Stimulated activated CD4-positive, alpha-beta T cell treated with anti-CD3 and anti-CD28 coated beads, Interleukin-4, amount 100 ng/mL, for 24 hours (primary cell): ENCODE measurements at places on chromosomes 13 and 19.

- DNase-seq: no peak
These were observed 925.9 kb upstream of the SLITRK6 start for GRCh38 chr13:86725105-86725504.

GRCh38 chr13:34671137-34671536 lies 270.9 kb upstream of the NBEA start:
- no peak for DNase-seq

- DNase-seq: no peak
These were observed 5.8 kb downstream of the CEBPA start for GRCh38 chr19:33296488-33296971.

DNA sequence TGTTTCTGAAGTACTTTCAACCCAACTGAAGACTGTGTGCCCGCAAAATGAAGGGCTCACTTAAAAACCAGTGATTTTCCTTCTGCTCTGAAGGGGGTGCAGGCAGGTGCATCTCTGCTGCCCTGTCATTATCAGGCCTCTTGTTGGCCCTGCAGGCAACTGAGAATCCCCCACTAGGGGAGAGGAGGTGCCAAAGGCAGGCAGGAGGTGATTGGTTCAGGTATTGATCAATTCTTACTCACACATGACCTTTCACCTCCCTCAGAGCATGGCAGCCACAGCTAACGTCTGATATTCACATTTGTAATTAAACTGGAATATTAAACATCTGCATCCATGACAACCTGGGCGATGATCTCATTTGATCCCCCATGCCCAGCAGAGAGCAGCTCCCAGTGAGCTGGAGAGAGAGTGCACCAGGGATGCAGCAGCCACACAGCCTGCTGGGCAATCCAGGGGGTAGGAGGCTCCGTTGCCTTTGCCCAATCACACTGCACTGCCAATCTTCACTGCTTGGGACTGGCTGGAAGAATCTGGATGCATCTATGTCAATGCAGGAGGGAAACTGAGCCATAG lies 267.9 kb upstream of the TSHZ3 start:
- DNase-seq: no peak

GRCh38 chr19:35742121-35742724 lies at the start of gene IGFLR1:
TSS of gene IGFLR1 (minus strand) at chr19:35742452. CDS start at chr19:35741180, 1,272 bp downstream.
- peak; percentile 84 for DNase-seq

GRCh38 chr19:29941828-29942403 lies at the start of gene URI1:
TSS of gene URI1 (plus strand) at chr19:29942239. CDS start at chr19:29942548, 309 bp downstream.
- peak; percentile 93 for DNase-seq

- DNase-seq: no peak
These were observed 29.1 kb downstream of the SHISA2 start for GRCh38 chr13:26022538-26023292.

DNA sequence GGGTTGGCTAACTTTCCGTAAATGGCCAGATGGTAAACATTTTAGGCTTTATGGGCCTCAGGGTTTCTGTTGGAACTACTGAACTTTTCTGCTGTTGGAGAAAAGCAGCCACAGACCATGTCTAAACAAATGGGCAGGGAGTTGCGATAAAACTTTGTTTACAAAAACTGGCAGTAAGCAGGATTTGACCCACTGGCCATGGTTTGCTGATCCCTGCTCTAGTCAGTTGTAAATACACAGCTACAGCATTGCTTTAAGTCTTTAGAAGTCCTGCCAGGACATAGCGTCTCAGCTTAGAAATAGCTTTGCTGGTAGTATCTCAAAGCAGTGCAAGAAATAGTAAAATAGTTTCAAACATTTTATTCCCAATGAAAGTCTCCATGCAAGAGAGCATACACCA lies 88.4 kb downstream of the NALCN start:
- DNase-seq: no peak

- peak; percentile 35 for DNase-seq
These were observed 128.8 kb downstream of the STK24 start for GRCh38 chr13:98447881-98448641.

DNA sequence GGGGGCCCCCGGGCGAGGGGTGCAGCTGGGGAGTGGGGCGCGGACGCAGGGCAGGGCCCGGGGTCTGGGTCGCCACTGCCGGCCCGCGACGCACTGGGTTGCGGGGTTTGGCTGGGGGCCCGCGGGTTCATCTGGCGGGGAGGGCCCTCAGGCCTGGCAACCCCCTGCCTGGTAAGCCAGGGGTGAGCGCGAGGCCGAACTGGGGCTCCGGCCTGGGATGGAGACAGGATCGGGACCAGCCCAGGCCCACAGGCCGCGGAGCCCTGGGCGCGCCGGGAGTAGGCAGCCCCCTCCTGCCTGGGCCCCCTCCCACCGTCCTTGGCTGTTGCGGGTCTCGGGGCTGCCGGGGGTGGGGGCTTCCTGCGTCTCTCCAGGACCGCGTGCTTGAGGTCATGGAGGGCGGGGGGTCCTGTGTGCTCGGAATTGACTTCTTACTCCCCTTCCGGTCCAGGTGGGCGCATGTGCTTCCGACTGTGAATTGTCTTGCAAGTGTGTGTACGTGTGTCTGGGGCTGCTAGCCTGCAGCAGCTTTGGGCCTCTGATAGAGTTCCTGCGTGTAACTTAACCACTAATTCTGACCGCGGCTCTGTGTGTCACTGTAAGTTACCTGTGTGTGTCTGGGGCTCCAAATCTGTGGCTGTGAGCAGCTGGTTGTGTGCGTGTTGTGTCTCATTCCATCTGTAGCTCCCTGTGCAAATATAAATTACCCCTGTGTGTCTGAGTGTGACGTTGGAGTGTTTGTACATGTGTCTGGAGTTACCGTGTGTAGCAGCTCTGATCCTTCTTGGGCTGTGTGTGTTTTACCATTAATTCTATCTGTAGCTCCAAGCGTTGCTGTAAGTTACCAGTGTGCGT lies 751 bp downstream of the GRAMD1A start:
- DNase-seq: peak; percentile 72

DNA sequence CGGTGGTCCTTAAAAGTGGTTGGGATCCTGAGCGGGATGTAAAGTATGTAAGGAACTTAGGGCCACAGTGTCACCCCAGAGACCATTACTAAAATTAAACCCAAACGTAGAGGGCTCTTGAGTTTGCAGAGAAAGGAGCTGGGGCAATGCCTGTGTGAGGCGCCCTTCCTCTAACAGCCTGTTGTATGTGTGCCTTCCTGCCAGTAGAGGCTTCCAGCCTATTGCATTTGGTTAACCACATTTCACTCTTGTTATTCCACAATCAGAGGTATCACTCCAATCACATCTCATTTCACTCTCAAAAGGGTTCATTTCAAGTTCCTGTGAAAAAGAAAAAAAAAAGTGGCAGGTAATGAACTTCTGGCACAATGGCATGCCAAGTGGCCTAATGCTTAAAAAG lies 29.4 kb downstream of the DIAPH3 start:
- DNase-seq: no peak

DNA sequence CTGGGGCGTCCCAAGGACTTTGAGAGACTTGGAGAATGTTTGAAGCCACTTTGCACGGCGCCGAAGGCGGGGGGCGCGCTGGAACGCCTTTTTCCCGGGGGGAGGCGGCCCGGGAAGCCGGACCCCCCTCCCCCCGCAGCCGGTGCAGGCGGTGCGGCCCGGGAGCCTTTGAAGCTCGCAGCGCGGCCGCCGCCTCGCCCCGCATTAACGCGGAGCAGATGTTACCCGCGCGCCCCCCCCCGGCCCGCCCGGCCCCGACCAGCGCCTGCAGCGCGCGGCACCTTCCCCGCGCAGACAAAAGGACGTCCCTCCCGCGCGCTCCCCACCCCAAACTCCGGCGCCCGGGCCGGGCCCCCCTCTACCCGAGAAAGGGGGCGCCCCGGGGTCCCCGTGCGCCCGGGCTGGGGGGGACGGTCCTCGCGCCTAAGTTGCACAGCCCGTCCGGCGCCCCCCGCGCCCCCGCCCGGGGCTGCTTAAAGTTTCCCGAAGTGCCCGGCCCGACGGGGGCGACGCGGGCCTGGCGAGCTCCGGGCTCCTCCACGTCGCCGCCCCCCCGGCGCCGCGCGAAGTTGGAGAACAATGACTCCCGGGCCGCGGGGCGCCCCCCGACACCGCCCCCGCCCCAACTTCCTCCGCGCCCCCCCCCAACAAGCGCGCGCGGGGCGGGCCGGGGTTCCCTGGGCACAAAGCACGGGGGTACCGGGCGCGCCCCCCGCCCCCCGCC lies 685 bp downstream of the TCF3 start:
- peak; percentile 41 for DNase-seq
